ENCODE measurements at places on chromosomes 11 and 22.

DNA sequence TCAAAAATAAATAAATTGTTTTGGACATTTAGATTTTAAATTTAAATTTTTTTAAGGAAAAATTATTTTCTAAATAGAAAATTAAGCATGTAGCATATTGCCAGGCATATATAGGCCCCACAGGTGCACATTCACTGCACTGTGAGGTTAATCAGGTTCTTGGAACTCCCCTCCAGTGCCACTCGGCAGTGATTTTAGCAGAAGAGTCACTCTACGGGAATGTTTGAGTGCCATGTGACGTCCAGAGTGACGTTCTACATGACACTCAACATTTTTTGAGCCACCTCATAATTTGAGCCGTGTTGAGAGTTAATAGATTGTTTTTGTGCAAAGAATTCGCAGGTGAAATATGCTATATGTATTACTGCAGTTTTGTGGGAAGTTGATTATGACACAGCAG, 77.4 kb downstream of the SWAP70 start:
- no peak for DNase-seq

- DNase-seq = no peak
These were observed 7.3 kb downstream of the C11orf71 start for GRCh38 chr11:114392735-114393667.

DNA sequence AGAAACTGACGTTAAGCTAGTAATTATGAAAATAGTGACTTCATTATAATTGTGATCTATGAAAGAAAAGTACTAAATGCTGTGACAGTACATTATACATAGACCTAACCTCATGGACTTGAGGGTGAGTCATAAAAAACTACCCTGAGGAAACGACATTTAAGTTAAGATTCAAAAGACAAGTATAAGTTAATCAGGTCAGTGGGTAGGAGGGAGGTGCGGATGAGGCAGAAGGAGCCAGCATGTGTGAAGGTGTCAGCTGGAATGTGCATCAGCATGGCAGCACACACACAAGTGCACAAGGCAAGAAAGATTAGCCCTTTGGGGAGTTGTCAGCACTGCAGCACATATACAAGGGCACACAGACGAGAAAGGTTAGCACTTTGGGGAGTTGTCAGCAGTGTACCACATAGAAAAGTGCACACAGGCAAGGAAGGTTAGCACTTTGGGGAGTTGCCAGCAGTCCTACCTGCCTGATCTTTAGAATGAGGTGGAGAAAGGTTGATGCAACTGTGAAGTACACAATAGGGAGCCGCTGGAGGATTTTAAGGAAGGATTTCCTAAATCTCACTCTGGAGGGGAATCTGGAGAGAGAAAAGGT, 31.6 kb upstream of the CAVIN3 start:
- no peak for DNase-seq

DNA sequence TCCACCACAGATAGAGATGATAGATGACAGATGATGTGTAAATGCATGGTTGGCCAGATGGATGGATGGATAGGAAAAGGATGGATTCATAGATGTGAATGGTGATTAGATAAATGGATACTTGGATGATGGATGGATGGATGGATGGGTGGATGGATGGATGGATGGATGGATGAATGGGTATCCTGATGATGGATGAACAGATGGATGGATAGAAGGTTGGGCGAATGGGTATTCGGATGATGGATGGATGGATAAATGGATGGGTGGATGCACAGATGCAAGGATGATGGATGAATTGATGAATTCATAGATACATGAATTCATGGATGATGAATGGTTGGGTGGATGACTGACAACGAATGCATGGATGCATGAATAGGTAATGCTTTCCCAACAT, 56.1 kb downstream of the CHST1 start:
- no peak for DNase-seq

GRCh38 chr22:50306753-50307749, at the start of gene PLXNB2:
TSS of gene PLXNB2 (minus strand) at chr22:50307646. CDS start at chr22:50290584, 17,062 bp downstream.
- DNase-seq = no peak

DNA sequence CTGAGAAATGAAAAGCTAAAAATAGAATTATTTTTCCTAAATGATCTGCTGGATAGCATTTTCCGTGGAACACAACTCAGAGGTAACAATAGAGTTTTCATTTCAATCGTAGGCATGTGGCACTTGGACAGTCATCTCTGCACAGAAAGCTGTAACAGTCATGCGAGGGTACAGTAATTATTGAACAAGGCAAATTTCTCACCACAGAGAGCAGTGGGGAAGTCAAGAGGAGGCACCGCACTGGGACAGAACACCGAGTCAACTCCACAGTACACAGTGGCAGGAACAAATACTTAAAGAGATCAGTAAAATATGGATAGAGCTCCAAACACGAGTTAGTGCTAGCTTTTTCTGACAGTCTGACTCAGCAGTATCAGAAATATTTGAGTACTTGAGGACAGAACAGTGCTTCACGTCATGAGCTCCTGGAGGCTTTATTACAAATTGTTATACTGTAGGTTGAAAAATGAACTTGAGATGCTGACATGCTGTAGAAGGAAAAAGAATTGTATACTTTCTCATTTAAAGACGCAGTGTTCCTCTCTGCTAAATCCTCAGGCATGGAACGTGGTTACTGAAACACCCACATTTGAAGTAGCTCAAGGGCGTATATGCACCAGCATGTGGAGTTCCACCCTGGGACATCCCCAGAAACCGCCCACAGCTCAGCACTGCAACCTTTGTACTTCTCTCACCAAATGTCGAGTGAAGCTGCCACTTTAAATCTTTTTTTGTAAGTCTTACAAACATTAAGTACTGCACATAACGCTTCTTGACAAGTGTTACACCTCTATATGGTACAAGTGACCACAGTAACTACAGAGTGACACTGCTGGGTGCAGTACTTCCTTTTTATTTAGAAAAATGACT, 27.4 kb upstream of the YPEL1 start:
- no peak for DNase-seq

- no peak for DNase-seq
These were observed 75.0 kb downstream of the C11orf65 start for GRCh38 chr11:108392353-108392752.

- DNase-seq = no peak
These were observed 16.1 kb upstream of the BRSK2 start for GRCh38 chr11:1373536-1374214.

DNA sequence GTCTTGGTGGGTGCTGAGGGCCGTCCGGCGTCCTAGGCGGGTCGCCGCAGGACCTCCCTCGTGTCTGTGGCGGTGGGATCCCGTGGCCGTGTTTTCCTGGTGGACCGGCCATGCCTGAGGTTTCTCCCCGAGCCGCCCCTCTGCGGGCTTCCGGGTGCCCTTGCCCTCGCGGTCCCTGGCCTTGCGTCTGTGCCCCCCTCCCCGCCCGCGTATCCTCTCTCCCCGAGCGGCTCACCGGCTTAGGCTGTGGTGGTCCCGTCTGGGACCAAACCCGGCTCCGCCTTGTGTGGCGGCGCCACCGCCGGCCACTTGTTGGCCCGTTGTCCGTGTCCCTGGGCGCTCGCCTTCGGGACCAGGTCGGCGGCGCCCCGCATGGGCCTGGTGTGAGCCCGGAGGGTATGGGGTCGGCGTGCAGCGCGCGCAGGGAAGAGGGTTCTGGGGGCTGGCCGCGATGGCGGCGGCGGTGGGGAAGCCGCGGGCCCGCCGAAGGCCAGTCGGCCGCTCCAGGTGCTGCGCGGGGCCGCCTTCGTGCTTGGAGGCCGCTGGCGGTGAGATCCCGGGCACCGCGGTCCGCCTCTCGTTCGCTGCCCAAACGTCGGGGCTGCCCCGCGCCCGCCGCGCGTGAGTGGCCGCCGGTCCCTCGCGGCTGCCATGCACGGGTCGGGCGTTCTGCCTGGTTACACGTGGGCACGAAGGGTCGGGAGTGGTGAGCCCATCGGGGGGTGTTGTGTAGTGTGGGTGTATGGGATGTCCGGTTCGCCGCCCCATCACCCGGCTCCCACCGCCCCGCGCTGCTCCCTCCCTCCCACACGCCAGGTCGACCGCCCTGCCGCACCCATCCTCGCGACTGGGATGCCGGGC, 3899.1 kb upstream of the OR11H1 start:
- DNase-seq = no peak

DNA sequence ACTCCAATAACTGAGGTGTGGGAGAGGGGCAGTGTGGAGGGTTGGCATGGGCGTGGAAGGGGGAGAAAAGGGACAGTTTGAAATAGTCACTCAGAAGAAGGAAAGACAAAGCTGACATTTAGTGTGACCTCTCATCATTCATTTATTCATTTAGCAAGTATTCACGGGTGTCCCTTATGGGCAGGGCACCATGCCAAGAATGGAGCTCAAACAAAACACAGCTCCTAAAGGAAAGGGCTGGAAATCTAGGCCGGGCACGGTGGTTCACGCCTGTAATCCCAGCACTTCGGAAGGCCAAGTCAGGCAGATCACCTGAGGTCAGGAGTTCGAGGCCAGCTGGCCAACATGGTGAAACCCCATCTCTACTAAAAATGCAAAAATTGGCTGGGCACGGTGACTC, 19.4 kb upstream of the DGKZ start:
- DNase-seq = no peak

GRCh38 chr11:67177399-67178281, 58.6 kb downstream of the KDM2A start:
- DNase-seq = no peak

DNA sequence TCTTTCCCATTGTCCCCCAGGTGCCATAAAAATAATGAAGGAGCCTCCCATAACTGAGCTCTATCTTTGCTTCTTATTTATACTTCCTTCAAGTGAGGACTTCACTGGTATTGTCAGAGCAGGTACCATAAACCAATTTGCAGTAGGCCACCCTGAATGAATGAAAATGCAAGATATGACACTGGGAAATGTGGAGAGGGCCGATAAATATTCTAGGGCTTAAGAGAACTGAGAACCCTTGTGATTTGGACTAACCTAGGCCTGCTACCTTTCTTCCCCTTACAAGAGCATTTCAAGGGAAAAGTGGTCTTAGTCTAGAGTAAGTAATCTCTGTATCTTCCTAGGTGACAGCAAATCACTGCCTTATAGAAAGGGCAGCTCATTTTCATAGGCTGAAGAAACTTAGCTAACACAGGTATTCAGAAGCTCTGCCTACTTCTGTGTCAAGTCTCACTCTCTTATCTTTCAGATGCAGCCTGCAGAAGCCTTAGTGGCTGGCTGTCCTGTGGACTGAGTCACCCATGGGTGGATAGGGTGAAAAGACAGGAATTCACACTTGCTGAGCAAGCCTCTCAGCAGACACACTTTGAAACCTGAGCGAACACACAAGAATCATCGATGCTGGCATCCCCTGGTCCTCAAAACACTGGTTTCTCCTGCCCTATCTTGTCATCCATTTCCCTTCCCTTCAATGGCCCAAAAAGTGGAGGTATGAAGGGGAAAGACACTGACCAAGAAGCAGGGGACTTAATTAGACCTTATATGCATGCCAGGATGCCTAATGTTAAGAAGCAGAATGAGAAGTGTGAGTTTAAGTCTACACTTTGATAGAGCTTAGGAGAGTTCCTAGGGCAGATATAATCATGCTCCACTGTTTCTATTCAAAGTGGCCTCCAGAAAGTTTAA, 15.2 kb downstream of the NRIP3 start:
- DNase-seq = no peak

DNA sequence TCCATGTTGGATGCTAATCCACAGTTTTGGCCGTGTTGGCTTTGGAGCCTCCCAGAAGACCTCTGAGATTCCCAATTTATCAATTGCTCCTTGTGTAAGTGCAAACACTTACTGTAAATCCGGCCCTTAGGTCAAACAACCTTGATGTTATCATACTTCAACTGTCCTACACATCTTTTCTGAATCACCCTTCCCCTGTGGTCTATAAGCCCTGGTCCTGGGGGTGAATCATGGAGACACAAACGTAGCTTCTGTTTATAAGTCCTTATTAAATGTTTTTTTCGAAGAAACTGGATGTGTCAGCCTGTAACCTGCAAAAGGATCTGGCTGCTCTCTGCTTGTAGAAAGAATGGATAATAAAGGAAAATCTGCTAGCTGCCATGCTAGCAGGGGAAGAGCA, 1.7 kb upstream of the IL10RA start:
- DNase-seq = no peak

DNA sequence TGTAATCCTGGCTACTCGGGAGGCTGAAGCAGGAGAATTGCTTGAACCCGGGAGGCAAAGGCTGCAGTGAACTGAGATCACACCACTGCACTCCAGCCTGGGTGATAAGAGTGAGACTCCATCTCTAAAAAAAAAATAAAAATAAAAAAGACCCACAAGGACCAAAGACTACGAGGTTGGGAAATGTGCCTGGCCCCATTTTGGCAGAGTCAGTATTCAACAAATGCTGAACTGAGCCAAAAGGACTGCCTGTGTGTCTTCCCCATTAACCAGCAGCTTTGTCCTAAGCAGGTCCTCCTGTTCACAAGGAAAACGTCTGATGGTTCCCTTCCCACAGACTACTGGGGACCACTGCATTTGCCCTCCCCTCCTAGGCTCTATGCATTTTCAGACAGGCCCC, 27.6 kb downstream of the ADORA2A start:
- no peak for DNase-seq

- no peak for DNase-seq
These were observed at the start of gene PHF21A for GRCh38 chr11:46121301-46121723. TSS of gene PHF21A (minus strand) at chr11:46121454. CDS start at chr11:46084219, 37,235 bp downstream.

DNA sequence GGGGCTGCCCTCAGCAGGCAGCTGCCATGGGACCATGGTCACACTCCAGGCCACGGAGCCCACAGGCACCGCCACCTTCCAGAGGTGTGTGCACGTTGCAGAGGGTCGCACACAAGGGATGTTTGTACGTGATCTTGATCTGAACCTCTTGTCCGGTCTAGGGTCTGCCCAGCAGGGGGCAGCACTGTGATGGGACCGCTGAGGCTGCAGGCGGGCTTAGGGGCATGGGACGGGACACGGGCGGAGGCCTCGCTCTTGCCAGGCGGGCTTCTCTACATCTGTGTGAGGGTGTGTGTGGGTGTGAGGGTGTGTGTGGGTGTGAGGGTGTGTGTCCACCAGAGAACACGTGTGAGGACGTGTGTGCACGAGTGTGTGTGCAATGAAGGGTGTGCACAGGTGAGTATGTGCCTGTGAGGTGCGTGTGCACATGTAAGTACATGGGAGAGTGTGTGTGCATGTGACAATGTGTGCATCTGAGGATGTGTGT, 52.4 kb downstream of the CACNA1I start:
- no peak for DNase-seq

- no peak for DNase-seq
These were observed 74.5 kb upstream of the LUZP2 start for GRCh38 chr11:24422376-24422775.

DNA sequence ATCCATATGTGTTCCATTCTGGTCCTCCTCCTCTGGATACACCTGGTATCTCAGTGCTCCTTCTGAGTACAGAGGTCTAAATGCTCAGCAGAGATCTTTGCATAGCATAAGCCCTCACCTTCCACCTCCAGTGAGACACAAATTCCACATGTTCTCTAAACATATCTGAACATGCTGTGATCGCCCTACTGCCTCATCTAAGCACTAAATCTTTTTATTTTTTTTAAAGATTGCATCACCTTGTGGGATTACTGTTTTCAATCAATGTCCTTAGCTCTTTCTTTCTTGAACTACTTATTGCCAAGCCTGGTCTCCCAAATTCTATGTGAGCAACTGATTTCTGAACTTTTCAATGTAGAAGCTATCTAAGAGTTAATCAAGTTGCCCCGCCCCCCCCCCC, 113.4 kb downstream of the TRPC6 start:
- no peak for DNase-seq

GRCh38 chr22:23521441-23522113, 58.5 kb downstream of the IGLL1 start:
- peak; percentile 43 for DNase-seq

Measured in HS-5 (cell line).